Adipocyte (in vitro differentiated cells): ENCODE measurements at places on chromosomes 3 and 15.
A peak's percentile ranks its signal among the peaks of the same experiment; 100 is the strongest.

- no peak for DNase-seq
Observed at GRCh38 chr15:73952171-73952912, 26.1 kb downstream of the LOXL1 start.

DNA sequence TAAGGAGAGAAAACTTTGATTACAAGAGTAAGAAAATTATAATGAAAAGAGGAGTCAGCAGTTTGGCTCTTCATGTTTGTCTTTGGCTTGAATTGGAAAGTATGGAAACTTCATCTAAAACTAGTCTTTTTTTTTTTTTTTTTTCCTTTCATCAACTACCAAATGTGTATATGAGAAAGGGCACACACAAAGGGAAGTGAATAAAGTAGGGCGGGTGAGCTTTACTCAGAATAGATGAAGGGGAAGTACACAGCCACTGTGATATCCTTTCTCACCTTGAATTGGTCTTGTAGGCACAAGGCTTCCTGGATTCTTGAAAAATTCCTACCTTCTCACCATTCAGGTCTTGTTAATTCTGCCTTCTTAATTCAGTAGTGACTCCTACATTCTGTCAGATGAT is 652.3 kb upstream of the KCNMB2 start:
- no peak for DNase-seq

DNA sequence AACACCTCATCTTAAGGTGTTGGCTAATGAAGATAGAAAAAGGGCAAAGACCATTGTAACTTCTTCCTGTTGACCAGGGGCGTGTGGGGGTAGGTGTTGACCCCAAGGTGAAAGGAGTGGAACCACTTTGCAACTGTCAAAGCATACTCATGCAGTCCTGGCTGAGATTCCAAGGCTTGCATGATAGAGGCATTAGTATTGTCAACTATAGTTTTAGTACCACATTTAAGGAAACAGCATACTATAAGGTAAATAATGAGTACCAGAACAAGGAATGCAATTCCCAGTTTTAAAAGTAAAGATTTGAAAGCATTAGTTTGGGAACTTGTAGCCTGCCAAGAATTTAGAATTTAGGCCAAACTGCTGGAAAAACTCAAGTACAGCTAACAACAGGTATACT is 27.8 kb upstream of the ADGRG7 start:
- DNase-seq: peak; percentile 21

GRCh38 chr15:48120745-48121144 is at the start of gene SLC24A5:
Gene SLC24A5, plus strand, starts transcription at chr15:48120990. Its CDS starts 55 bp downstream, at chr15:48121045.
- DNase-seq: no peak

- DNase-seq: no peak
Observed at GRCh38 chr3:34107669-34108068, 309.2 kb downstream of the PDCD6IP start.

DNA sequence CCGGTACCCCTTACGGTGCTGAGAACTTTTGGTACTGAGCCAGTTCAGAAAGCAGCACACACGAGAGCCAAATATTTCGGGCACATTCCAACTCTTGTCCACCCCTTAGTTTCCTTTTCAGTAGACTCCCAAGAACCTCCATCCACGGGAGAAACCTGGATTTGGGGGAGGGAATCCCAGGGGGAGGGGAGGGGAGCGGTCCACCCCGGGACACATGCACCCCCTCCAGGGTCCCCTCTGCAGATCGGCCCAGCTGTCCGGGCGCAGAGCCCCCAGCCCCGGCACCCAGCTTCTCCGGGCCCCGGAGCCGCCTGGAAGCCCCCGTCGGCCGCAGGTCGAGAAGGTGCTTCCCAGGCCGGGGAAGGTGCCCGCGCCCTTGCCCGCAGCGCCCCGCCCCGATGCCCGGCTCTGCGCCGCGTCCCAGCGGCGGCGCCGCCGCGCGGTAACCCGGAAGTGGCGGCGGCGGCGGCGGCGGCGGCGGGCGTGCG is 455 bp upstream of the ABHD17C start:
- peak; percentile 67 for DNase-seq
